ENCODE measurements at places on chromosomes 4 and X. TPM values are rescaled to one million over a fixed set of nuclear protein-coding genes. Genes with fewer than 3 reads are reported as not detected.

DNA sequence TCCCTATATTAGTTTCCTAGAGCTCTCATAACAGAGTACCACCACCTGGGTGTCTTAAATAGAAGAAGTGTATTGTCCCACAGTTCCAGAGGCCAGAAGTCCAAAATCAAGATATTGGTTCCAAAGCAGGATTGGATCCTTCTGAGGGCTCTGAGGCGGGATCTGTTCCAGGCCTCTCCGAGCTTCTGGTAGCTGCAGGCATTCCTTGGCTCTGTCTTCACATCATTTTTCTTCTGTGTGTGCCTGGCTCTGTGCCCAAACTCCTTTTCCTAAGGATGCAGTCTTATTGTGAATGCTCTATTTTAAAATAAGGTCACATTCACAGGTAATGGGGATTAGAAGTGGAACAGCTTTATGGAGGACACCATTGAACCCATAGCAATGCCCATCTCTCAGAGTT lies 253.7 kb upstream of the TAPT1 start:
- DNase-seq, result no peak

- no peak for DNase-seq
These were observed 534.9 kb upstream of the FMR1 start for GRCh38 chrX:147376601-147377422.

GRCh38 chrX:46039526-46039925 lies 505.7 kb downstream of the ZNF674 start:
- DNase-seq, result no peak

GRCh38 chr4:153530284-153530999 lies 64.3 kb downstream of the TMEM131L start:
- no peak for DNase-seq

ZCCHC18 gene
- total RNA-seq, result 0.23 TPM

- DNase-seq, result peak; percentile 26
These were observed 408 bp downstream of the TMEM33 start for GRCh38 chr4:41935652-41936021.

GRCh38 chr4:8867624-8868320 lies 3.9 kb downstream of the HMX1 start:
- no peak for DNase-seq

- no peak for DNase-seq
These were observed 571.9 kb upstream of the FAM241A start for GRCh38 chr4:111573386-111573785.

RAB40AL gene
- 0.40 TPM for total RNA-seq

NHSL2 gene
- total RNA-seq, result 0.58 TPM

TAPT1 gene
- total RNA-seq, result 6.0 TPM

DNA sequence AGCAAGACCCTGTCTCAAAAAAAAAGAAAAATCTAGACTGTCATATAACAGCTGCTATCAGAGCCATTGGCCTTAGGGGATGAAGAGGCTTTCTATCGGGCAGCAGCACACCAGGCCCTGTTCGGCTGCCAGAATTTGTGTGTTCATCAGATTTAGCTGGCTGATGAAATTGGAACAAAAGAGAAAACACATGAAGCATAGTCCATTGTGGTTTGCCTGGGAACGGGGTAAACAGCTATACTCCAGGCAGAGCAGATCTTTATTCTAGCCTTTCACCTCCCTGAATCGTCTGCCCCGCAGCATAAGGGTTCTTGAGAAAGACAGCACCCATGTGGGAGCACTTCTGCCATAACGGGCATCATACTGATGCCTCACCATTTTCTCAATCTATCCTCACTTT lies 11.6 kb downstream of the TKTL1 start:
- DNase-seq, result no peak

- DNase-seq, result peak; percentile 41
These were observed 496.6 kb downstream of the STIM2 start for GRCh38 chr4:27357283-27357682.

DNA sequence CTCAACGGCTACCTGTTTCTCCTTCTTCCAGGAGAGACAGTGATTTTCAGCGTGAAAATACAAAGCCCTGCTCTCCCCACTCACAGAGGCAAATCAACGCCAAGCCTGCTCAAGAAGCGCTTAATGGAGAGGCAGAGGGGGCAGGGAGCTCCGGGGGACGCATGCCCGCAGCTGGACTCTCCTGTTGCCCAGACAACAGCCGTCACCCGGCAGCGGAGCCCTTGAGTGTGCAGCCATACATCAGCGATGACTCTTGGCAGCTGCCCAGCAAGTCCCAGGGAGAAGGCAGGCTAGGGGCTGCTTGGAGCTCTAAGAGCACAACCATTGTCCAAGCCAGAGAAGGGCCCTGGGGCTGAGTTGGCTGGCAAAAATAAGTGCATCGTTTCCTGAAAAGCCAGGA lies 71.0 kb upstream of the AFAP1 start:
- no peak for DNase-seq

GRCh38 chr4:37367901-37368300 lies 123.4 kb downstream of the NWD2 start:
- no peak for DNase-seq

- peak; percentile 33 for DNase-seq
These were observed 1.3 kb downstream of the TBL1X start for GRCh38 chrX:9466124-9466495.

PROM1 gene
- not detected for total RNA-seq

DNA sequence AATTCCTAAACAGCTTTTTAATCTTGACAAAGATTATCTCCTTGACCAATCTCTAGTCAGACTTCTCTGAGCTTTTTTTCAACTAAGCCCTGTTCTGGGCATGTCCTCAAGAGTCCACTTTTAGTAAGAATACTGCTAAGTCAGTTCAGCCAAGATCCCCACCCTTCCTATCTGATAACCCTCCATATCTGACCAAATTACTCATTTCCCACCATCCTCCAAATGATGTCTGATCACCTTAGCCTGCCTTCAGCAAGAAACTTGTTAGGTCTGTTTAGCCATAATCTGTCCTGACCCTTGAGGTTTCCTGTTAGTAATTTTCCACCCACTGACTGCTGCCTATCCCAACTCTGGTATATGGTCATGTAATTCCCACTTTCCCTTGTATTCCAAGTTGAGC lies 65.2 kb downstream of the FAM13A start:
- peak; percentile 38 for DNase-seq

GAGE2A gene
- total RNA-seq, result not detected

TMPRSS11B gene
- not detected for total RNA-seq

MTTP gene
- total RNA-seq, result 0.33 TPM

GRCh38 chr4:55409468-55410171 lies 13.9 kb downstream of the TMEM165 start:
- no peak for DNase-seq

GRCh38 chrX:9943420-9943819 lies 23.7 kb upstream of the CLDN34 start:
- no peak for DNase-seq

DNA sequence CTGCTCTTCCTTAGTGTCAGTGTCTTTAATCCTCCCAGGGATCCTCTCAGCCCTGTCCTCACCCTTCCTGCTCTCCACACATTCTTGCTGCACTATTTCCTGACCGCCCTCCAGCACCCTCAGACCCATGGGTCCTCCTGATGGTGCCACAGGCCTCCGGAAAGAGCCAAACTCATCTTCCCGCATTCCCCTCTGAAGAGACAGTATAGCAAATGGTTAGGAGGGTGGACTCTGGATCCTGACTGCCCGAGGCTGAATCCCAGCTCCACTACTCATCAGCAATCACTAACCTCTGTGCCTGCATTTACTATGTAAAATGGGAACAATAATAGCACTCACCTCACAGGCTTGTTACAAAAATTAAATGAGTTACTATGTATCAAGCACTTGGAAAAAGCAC lies 6.2 kb downstream of the SUV39H1 start:
- no peak for DNase-seq

MAGEC2 gene
- total RNA-seq, result not detected

CDKL2 gene
- total RNA-seq, result 0.55 TPM

FAT4 gene
- total RNA-seq, result 0.95 TPM

- no peak for DNase-seq
These were observed 88.9 kb downstream of the RASL11B start for GRCh38 chr4:52951016-52951415.

GRCh38 chr4:6107886-6108285 lies 89.7 kb upstream of the C4orf50 start:
- DNase-seq, result no peak

- no peak for DNase-seq
These were observed 647.5 kb upstream of the TENM3 start for GRCh38 chr4:181595716-181596115.

DNA sequence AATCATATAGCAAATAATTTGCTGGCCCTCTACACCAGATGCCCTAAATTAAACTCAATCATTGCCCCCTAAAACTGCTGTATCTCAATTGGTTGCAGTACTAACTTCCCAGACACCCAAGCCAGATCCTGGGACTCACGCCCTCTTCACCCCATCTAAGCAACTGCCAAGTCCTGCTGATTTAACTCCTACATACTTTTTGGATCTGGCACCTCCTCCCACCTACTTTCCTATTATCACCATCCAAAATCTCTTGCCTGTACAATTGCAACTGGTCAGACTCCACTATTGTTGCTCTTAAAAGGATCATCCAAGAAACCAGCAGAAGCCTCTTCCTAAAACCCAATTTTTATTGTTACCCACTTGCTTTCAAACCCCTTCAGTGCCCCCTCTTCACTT lies 4.7 kb upstream of the HSD17B10 start:
- DNase-seq, result no peak

DNA sequence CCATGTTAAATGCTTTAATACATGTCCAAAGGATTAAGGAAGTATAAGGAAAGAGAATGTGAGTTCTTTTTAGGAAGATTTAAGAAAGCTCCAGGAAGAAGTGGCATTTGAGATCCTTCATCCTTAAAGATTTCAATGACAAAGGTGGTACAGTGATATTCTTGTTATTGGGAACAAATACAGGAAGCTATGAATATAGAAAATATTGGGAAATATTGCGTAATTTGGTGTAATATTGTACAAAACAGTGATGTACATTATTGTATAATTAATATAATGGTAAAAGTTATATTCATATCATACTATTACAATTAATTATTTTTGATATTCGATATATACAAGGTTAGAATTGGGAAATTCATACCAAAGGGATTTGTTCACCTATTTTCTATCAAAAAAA lies 937.9 kb downstream of the CCSER1 start:
- no peak for DNase-seq

DNA sequence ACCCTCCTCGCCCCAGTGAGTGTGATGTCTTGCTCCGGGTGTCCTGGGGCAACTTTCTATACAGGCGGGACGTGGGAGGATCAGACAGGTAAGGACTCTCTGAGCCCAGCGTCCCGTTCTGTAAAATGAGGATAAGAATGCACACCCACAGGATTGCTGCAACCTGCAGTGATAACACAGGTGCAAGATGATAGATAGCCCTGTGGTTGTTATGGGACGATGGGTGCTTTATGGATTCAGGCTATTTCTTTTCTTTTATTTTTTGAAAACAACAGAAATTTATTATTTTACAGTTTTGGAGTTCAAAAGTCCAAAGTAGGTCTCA lies 28.6 kb downstream of the BEX3 start:
- no peak for DNase-seq

DNA sequence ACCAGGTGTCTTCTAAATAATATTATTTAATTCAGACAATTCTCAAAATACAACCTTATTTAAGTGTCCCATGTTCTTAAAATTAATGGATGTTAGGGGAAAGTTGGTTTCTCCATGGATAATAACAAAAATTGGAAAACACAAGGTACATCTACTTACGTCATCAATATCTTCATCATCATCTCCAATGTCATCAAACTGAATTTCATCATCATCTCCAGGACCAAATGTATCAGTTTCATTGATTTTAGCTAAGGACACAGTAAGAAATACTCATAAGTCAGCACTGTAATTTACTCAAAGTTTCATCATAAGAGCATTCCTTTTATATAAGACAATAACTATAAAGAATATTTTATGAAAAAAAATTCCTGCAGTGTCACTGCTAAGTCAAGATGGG lies 11.3 kb downstream of the EIF1AX start:
- DNase-seq, result no peak

- DNase-seq, result peak; percentile 67
These were observed 922.5 kb downstream of the RPA4 start for GRCh38 chrX:97806238-97806637.

GPRIN3 gene
- not detected for total RNA-seq

DNA sequence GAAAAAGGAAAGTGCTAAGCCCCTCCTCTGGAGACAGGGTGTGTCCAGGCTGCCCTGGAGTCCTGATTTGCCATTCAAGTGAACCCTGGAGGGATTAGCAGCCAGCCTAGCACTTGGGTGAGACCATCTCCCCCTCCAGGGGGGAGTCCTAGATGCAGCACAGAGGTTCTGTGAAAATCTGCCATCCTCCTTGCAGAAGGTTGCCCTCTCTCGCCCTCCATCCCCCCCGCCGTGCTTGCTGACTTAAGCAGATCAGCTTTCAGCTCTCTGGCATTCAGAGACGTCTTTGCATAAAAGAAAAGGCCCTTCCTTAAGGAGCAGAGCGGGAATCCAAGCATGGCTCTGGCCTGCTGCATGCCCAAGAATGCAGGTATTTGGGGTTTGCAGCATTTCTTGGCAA lies 102.1 kb upstream of the SCML1 start:
- no peak for DNase-seq

WWC2 gene
- 15.8 TPM for total RNA-seq

DNA sequence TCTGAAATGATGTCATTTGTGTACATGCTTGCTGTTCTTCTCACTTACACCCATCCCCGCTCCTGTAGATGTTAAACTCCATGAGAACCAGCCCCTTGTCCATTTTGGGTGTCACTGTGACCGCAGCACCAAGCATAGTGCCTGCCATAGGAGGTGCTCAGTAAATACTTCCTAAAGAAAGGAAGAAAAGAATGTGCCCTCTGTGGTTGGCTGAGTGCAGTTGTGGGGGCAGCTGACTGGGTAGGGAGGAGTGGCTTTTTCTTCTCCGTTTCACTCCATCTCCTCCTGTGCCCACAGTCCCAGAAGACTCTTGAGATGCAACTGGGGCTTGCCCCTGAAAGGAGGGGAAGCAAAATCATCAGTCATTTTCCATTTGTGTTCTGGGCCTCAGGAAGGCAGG lies 25.5 kb downstream of the PHEX start:
- DNase-seq, result no peak

- DNase-seq, result no peak
These were observed 30.5 kb upstream of the BLTP1 start for GRCh38 chr4:122121593-122121992.

DNA sequence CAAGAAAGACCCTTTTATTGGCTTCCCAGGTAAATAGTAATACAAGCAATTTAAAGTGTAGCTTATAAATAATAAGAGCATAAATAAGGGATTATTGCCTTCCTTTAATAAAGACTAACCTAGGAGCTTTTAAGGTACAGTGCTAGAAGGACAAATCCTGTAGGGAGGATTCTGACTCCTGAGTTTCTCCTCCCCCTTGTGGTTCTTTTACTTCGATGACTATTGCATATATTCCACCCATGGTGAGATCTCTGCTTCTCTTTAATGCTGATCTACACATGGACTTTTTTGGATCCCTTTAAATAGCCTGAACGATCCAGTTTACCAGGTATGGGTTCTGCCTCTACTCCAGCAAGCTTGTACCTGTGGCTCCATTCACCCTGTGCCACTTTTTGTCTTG lies 2.5 kb downstream of the GALNT7 start:
- DNase-seq, result peak; percentile 56

BST1 gene
- 0.69 TPM for total RNA-seq
